ENCODE measurements at places on chromosomes 4 and X.

GRCh38 chr4:142238589-142238988 lies 602.2 kb downstream of the IL15 start:
- no peak for DNase-seq

DNA sequence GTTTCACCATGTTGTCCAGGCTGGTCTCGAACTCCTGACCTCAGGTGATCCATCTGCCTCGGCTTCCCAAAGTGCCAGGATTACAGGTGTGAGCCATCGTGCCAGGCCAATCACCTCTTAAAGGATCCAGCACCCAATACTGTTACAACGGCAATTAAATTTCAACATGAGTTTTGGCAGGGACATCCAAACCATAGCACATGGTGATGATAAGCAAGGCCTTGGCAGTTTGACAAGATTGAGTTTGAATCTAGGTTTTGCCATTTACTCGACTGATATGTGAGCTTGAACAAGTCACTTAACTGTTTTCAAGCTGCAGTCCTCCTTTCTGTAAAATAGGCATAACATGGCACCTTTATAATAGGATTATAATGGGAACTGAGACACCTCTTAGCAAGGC lies 84.1 kb downstream of the GPR82 start:
- no peak for DNase-seq

DNA sequence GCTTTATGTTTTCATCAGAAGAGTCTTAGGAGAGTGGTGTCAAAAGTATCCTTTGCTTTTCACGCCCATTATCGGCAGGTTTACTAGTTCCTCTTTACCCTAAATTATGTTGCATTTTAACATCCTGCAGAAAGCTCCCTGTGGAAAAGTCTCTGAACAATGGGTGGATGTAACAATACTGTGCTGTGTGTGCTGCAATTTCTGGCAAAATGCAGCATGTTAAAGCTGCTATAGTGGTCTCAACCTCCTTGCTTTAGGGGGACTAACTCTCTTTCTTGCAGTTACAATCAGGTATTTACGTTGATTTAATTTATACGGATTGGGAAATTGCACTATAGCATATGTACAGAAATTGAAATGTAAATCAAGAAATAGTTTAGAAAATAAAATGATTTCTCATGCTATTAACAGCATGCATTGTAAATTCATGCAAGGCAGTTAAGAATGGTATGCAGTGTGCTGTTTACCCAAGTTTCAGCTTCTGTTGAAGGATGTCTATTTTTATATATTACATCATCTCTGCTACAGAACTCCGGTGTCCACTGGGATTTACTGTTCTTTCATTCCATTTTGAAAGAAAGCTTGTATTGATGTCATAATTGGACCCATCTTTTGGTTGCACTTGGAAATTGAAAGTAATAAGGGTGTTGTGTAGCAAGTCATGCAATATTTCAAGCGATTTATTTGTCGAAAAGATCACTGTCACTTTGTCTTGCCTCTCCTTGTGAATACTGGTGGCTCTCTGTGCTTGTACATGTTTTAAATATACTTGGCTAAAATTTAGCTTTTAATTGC lies 145.7 kb downstream of the RAPGEF2 start:
- no peak for DNase-seq

DNA sequence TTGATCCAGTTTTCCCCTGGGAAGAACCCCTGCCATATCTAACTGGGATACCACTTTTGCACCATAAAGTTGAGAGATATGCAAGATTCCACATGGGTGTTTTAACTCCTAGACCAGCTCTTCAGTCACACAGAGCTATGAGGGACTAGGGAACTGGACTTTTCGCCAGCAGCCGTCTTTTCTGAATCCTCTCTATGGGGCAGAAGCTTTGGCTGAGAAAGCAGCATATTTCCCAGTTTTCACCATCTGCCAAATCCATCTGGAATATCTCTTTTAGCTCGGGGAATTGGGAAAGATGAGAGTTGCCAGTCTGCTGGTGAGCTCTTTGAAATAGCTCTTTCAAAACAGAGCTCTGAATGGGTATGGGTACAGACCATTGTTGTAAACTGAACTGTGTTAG lies 20.9 kb downstream of the APOOL start:
- no peak for DNase-seq

Data from stimulated activated CD4-positive, alpha-beta T cell treated with anti-CD3 and anti-CD28 coated beads, Interleukin-15, amount 100 ng/mL, for 48 hours (primary cell).